ENCODE measurements at places on chromosomes 11 and 22.

GRCh38 chr11:68324695-68325094, 12.3 kb downstream of the LRP5 start:
- DNase-seq = no peak

DNA sequence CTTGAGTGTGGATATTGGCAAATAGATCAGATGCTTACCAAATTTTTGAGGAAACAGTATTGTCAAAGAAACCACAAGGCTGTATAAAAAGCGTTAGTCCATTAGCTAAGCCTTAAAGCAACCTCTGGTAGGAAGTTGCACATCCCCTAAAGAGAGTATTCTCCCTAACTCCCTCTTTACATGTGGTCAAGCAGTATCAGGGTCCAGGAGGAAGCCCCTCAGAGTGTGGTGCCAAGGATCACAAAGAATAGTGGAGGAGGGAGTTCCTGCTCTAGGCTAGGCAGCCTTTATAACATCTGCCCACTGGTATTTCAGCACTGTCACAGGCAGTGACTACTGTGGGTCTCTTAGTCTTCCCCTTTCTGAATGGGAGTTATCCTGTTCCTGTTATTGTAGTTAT, 18.8 kb upstream of the AMPD3 start:
- no peak for DNase-seq

GRCh38 chr11:64099436-64099835, 63.7 kb downstream of the FLRT1 start:
- DNase-seq = no peak

GRCh38 chr11:91248199-91248807, 976.3 kb upstream of the FAT3 start:
- DNase-seq = no peak

DNA sequence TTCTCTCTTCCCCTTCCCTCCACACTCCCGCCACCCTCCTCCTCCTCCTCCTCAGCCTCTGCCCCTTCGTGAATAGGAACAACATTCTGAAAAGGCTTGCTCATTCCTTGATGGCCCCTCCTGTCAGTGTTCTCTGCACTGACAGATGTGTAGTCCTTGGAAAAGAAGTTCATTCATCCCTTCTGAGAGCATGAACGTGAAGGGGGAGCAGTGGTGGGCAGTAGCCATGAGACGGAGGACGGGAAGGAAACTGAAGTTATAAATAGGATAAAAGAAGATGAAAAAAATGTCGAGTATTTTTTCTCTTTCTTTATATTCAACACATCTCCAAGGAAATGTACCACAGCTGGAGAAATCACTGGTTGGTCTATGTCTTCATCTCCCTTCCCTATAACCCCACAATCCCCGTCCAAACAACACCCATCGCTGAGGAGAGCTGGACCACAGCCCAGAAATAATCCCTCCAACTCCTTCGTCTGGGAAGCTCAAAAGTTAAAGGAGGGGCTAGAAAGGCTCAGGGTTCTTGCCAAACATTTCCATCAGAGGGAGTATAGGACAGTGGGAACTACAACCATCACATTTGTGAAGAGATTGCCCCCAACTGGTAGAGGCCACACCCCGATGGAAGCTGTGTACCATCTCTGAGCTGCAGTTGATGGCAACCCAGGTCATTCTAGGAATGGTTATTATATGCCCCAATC, 33.5 kb downstream of the ETS1 start:
- no peak for DNase-seq

GRCh38 chr11:26510756-26511155, 61.3 kb downstream of the MUC15 start:
- no peak for DNase-seq

GRCh38 chr11:111570796-111571195, 30.3 kb downstream of the LAYN start:
- DNase-seq = no peak

GRCh38 chr11:57370251-57370650, 10.7 kb downstream of the PRG3 start:
- DNase-seq = no peak

DNA sequence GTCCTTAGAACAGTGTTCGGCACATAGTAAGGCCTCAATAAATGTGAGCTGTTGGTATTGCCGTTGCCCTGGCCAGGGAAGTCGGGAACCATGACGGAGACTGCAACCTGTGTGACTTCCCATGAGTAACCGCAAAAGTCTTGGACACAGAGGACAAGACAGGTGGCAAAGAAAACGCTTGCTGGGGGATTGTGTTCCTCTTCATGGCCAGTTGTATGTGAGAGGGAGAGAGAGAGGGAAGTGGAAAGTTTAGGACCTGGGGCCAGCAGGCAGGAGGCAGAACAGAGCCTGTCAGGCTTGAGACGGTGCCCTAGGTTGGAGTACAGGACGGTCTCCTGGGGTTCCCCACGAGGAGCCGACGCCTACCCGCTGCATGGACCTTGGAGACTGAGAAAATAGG, 90.2 kb downstream of the CEP164 start:
- DNase-seq = no peak

DNA sequence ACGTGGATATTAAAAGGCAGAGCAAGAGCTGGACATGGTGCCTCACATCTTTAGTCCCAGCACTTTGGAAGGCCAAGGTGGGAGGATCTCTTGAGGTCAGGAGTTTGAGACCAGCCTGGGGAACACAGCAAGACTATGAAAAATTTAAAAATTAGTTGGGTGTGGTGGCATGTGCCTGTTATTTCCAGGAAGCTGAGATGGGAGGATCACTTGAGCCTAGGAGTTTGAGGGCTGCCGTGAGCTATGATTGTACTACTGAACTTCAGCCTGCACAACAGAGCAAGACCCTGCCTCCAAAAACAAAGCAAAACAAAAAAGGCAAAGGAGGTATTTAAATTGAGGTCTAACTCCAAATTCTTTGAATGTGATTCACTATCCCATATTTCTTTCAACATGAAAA, 23.5 kb downstream of the RDX start:
- DNase-seq = no peak

DNA sequence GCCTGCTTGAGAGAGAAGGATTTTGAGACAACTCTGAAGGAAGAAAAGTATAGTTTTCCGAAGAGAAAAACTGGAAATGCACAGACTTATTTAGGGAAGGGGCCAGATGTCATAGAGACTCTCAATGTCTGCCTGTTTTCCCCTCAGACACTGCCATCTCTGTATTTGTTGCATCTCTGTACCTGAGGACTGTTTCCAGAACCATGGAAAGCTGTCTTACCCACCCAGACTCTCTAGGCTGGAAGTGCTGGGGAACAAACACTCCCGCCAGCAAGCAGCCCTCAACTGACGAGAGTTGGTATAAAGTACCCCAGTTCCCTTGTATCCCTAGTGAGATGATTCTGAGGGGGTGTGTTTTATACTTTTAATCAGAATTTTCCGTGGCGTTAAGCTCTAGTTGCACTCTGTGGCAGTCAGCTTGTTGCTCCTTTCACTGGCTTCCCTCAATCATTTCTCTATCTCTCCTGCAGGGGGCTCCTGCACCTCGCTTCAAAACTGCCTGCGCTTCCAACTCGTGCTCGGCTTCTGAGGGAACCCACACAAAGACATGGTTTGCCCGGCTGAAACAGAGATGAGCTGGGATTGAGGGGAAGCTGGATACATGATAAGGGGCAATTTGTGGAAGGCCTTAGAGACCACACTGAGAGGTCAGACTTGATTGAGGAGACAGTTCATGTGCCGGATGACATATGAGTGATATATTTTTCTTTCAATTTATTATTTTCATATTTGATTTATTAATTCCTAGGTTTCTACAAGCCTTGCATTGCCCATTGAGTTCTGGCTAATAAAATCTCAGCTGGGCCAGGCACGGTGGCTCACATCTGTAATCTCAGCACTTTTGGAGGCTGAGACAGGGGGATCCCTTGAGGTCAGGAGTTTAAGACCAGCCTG, 36.9 kb upstream of the CLPB start:
- peak; percentile 11 for DNase-seq
